ENCODE measurements at places on chromosomes 2 and 18.

- DNase-seq: no peak
Measured at GRCh38 chr2:160647967-160648685, 154.5 kb upstream of the RBMS1 start.

DNA sequence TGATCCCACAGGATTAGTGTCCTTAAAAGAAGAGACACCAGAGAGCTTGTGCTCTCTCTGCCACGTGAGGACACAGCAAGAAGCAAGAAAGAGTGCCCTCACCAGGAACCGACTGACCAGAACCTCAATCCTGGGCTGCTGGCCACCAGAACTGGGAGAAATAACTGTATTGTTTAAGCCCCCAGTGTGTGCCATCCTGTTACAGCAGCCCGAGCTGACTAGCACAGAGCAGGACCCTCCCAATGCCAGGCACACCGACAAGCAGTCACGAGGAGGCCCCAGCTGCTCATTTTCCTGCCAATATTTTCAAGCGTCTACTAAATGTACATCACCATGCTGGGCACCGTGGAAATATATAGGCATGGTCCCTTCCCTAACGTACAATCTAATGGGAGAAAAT lies 17.1 kb downstream of the FAM178B start:
- no peak for DNase-seq

- no peak for DNase-seq
Measured at GRCh38 chr2:120224735-120225548, 1.7 kb upstream of the TMEM185B start.

GRCh38 chr2:239814116-239814860 lies 210.9 kb downstream of the NDUFA10 start:
- no peak for DNase-seq

GRCh38 chr2:100200985-100201384 lies 58.6 kb upstream of the AFF3 start:
- no peak for DNase-seq

GRCh38 chr18:63054901-63055584 lies 264.5 kb downstream of the BCL2 start:
- DNase-seq: no peak

GRCh38 chr18:73043611-73044010 lies 175.8 kb upstream of the NETO1 start:
- no peak for DNase-seq

- DNase-seq: no peak
Measured at GRCh38 chr18:41266616-41267015, 688.4 kb upstream of the PIK3C3 start.

DNA sequence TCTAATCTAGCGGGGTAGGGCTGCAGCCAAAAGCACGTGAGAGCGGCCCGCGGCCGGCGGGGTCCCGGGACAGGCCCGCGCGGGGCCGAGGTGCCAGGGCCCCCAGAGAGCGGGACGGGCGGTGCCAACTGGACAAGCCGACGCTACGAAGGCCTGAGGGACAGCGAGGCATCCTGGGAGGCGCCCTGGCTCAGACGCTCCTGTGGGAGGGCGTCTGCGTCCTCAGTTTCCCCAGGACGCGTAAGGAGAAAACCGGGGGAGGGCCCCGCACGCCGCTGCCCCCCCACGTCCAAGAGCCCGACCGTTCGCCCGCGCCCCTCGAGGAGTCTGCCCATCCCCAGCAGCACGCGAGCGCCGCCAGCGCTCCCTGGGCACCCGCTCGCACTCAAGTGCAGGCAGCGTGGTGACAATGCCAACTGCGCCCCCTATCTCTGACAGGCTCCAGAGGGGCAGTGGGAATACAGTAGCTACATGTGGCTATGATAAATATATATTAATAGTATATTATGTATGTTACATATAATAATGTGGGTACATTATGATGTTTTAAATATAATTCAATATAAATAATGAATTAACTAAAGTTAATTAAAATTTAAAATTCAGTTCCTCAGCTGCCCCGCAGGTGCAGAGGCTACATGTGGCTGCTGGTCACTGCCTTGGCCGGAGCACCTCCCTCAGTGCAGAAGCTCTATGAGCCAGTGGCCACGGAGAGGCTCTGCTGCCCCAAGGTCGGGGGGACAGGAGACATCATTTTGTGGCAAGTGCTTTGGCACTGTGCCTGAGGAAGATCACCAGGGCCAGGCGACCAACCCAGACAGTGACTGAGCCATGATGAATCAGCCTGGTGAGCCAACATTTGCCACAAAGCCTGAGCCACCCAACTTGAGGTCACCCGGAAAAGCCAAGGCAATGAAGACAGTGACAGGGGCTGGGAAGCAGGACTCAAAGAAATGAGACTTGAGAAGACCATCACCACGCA lies 5.5 kb upstream of the SFT2D3 start:
- no peak for DNase-seq
